ENCODE measurements at places on chromosomes 12 and 14.

GRCh38 chr12:131311764-131312163, 358.1 kb downstream of the ADGRD1 start:
- DNase-seq, result no peak

- DNase-seq, result no peak
Measured at GRCh38 chr12:92213166-92213565, 67.5 kb upstream of the BTG1 start.

DNA sequence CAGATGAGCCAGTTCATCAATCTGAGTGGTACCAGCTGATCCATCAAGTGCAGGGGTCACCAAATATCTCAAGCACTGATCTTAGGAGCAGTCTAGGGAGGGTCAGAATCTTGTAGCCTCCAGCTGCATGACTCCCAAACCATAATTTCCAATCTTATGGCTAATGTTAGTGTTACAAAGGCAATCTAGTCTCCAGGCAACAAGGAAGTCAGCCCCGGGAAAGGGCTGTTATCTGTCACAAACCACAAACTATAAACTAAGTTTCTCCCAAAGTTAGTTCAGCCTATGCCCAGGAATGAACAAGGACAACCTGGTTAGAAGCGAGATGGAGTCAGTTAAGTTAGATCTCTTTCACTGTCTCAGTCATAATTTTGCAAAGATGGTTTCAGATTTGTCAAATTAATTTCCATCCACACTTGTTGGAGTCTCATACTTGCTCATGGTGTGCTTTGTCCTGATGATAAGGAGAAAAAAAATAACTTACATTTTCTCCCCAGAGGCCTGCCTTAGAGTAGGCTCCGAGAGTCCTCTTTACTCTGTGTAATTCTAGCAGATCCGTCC, 3.9 kb upstream of the ABHD4 start:
- DNase-seq, result no peak

DNA sequence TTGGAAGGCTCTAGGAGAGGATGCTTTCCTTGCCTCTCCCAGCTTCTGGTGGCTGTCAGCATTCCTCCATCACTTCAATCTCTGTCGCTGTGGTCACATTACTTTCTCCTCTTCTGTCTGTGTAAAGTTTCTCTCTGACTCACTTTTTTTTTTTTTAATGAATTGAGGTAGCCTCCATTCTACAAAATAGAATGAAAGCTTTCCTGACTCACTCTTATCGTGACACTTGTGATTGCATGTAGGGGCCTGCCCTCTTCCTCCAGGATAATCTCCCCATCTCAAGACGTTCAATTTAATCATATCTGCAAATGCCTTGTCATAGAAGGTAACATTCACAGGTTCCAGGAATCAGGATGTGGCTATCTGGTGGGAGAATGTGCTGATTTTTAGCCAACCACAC, 153.5 kb upstream of the HMGA2 start:
- no peak for DNase-seq

DNA sequence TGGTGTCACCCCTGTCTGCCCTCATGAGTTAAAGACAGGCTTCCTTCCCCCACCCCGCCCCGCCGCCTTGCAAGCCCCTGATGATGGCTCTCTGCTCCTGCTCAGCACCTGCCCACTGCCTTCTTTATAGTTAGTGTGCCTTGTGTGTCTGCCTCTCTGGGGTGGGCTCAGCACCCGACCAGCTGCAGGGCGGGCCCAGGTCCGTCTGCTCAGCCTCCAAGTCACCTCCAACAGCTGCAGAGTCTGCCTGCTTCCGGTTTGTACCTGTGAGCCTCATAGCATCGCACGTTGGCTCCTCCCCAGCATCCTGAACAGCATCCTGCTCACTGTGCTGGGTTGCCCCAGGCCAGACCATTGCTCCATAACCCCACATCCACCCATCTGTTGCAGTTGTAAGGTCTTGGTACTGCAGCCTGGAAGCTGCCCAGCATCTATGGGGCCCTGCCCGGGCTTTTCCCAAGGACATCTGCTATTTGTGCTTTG, 3.5 kb downstream of the TGFB3 start:
- no peak for DNase-seq

- no peak for DNase-seq
Measured at GRCh38 chr14:21191261-21191808, 35.5 kb upstream of the OR5AU1 start.

DNA sequence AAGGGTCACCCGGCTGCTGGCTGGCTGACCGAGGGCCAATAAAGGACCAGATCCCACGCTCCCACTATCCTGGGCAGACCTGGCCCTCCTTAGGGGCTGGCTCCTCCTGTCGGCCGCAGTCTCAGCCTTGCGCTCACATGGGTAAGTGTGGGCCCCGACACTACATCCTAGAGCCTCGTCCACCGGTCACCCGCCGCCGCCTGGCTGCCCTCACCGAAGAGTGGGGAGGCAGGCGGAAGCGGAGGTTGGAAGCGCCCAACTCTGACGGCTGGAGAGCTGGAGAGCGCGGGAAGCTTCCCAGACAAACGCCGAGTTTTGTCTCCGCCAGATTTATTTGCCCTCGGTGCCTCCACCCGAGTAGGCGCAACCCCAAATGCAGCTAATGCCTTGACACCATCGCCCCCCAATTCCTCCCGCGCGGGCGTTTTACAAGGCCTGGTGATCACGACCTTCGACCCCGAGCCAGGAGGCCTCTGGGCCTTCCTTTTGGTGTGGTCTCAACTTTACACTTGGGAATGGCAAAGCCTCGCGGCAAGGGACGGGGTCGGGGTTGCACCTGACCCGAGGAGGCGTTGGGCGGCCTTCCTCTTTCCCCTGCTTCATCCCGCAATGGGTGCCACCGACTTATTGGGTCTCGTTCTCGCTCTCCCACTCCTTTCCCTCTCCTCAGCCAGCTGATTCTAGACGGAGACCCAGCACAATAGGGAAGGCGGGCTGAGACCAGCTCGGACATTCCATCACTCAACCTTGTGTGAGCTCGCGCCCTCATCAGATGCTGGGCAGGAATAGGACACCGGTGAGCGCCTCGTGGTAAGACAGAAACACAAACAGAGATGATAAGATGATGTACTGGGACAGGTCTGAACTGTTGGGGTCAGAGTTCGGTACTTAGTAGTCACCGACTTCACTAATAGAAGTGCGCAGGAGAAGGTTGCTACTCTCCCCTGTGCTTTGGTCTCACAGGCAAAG, 78.3 kb upstream of the ANO4 start:
- no peak for DNase-seq

DNA sequence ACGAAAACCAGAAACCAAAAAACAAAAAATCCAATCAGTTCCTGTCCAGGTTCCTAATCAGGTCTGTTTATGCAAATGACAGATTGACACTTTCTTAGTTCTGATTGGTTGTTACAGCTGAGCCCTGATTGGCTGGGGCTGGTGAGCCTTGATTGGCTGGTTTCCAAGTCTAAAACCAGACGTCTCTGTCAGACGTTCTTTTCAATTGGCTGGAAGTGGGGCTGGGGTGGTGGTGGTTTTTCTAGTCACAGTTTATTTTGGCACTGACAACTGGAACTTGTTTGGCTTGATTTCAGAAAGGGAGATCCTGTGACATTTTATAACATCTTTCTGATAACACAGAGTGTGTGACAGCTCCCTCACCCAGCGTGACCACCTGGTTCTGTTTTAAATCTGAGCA, 36.1 kb upstream of the PRICKLE1 start:
- no peak for DNase-seq

- no peak for DNase-seq
Measured at GRCh38 chr14:74528406-74528805, 34.8 kb downstream of the ISCA2 start.

DNA sequence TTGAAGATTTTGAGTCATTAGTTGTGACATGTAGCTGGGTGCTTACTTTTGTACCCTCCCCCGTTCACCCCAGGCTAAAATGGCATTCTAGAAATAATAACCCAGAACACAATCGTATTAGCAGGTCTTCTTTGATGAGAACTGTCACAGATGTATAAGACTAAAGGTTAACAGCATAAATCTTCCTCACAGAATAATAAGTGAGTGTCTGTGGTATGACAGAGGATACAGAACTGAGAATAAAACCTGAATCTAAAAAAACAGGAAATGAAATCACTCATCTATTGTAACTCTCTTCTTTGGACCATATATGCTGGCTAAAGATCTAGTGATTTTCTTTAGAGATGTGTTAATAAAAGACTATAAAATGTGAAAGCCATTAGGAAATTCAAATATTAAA, 746.6 kb downstream of the LRFN5 start:
- DNase-seq, result peak; percentile 3

- DNase-seq, result no peak
Measured at GRCh38 chr12:94791933-94792332, 141.6 kb upstream of the TMCC3 start.

DNA sequence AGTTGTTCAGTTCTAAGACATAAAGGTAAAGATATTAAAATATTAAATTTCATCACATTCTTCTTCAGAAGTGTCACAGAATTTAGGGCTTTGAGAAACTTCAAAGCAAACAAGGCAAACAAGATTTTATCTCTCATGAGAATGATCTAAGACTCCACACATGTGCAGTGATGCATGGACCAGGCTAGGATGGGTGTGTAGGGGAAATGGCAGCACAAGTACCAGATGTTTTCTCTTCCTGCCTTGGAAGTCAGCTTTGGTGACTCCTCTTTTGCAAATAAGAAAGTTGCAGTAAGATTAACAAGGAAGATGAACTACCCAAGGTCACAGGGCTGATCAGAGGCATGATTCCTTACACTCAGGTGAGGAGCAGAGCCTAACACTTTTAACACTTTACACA, 163.8 kb upstream of the LMNTD1 start:
- DNase-seq, result no peak

GRCh38 chr12:124171231-124171979, 123.5 kb upstream of the RFLNA start:
- no peak for DNase-seq

- DNase-seq, result peak; percentile 60
Measured at GRCh38 chr12:12704593-12705230, 8.7 kb upstream of the GPR19 start.
